ENCODE measurements at places on chromosomes 13 and 19. TPM values are rescaled to one million over a fixed set of nuclear protein-coding genes. Genes with fewer than 3 reads are reported as not detected.

- H3K36me3 ChIP-seq: no peaks in the 10 kb centered on the region
- no peak for DNase-seq
- no peak overlapping the region for H3K4me3 ChIP-seq
- H3K4me1 ChIP-seq: peaks cover 3% of the 10 kb centered on the region
- no peak overlapping the region for H3K27ac ChIP-seq
- H3K27me3 ChIP-seq: no peaks in the 10 kb centered on the region
Measured at GRCh38 chr19:39679056-39679790, 23.5 kb downstream of the LGALS16 start.

Gene SIAH3
- total RNA-seq: 0.19 TPM

Gene LRRC25
- total RNA-seq: 4.0 TPM

GRCh38 chr19:16019691-16020448 is 56.4 kb upstream of the TPM4 start:
- H3K4me3 ChIP-seq: no peak overlapping the region
- no peak overlapping the region for H3K27ac ChIP-seq
- no peaks in the 10 kb centered on the region for H3K4me1 ChIP-seq
- H3K36me3 ChIP-seq: no peaks in the 10 kb centered on the region

DNA sequence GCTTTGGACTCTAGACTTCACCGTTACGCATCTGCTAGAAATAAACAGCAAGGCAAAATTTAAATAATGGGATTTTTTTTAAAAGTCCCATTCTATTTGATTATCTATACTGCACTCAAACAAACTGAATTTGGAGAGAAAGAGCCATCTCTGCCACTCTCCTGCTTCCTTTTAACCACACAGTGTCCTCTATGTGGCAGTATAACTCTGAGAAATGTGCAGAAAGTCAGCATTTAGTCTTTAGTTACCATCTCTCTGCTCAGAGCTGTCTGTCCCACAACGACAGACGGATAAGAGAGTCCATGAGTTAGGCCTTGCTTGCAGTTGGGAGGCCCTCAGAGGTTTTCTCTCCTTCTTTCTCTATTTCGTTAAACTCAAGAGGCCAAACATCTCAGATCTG is 21.2 kb downstream of the CCNA1 start:
- DNase-seq: no peak
- H3K27me3 ChIP-seq: no peaks in the 10 kb centered on the region
- no peaks in the 10 kb centered on the region for H3K36me3 ChIP-seq
- no peak overlapping the region for H3K27ac ChIP-seq
- H3K4me1 ChIP-seq: no peaks in the 10 kb centered on the region

All from testis (tissue), 5 donors.